ENCODE measurements at places on chromosomes 4 and X.

GRCh38 chrX:151880895-151881294, 31.8 kb upstream of the MAGEA4 start:
- DNase-seq: no peak

DNA sequence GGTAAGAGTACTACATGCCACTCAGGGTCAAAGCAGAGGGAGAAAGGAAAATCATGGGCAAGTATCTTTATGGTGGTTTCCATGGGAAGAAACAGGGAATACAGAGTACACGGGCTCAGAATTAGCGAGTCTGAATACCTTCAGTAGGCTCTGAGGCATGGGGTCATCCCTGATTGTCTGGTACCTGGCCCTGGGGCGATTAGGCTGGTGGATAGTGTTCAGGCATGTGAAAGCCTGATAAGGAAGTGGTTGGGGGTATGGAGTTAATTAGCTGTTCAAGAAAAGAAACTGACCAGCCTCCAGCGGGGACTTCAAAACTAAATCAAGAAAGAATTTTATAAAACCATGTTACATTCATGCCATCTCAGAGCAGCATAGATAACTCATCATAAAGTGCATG, 518.8 kb downstream of the RAB28 start:
- DNase-seq: no peak

DNA sequence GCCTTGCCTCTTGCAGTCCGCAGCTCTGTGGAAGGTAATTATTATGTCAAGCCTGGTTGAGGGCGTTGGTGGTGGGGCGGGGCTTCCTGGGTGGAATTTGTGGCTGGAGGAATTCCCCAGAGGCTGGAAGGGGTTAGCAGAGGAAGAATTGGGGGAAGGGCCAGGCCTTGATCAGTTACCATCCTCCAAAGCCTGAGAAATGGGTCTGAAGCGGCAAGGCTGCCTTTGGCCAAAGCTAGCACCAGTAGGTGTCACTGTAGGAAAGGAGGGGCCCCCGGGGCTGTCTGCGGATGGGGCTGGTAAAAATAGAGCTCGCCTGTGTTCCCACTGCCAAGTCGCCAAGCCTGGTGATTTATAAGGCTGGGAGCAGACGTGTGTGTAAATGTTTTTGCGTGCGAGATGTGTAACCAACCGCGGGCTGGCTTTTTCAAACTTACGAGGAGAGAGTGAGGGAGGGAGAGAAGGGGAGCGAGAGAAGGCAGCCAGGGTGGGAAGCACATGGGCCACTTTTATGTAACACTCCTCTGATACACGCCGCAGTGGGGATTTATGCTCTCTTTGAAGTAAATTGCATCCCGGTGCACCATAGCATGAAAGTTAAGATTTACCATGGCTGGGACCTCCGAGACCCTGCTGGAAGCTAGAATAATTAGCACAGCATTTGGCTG, 367.0 kb downstream of the BCOR start:
- DNase-seq: no peak

DNA sequence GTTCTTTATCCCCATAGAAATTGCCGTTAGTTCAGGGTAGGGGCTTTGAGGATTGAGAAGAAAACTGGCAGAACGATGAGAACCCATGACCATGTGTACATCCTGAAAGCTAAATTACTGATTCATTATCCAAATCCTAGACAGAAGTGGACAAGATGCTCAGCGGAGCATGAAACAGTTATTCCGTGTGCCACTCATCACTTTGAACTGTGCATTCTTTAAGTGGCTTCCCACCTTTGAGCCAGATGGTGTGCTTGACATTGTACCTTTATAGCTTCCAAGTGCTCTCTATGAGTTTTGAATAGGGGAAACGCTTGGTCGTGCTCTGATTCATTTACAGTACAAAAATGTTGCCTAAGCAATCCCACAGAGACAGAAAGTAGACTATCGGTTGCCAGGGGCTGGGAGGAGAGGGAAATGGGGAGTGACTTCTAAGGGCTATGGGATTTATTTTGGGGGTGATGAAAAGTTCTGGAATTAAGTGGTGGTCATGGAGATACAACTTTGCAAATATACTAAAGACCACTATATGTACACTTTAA, 100.0 kb downstream of the DOCK11 start:
- no peak for DNase-seq

GRCh38 chrX:138669693-138670092, 41.8 kb downstream of the FGF13 start:
- no peak for DNase-seq

DNA sequence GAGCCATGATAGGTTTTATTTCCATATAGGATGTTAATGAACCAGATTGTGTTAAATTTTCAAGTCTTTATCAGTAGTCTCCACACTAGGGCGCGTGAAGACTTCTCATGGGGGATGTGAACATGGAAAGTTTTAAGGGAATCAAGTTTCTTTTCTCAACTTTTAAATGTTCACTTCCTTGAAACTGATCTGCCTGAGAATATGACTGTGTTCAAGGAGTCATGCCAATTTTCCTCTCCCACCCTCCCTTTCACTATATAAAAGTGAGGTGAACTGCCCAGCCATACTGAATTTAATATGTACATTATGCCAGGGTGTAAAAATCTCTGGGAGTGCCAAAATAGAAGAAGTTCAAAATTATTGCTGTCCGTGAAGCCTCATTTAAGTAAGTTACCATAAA, 30.4 kb upstream of the HPGDS start:
- DNase-seq: no peak

DNA sequence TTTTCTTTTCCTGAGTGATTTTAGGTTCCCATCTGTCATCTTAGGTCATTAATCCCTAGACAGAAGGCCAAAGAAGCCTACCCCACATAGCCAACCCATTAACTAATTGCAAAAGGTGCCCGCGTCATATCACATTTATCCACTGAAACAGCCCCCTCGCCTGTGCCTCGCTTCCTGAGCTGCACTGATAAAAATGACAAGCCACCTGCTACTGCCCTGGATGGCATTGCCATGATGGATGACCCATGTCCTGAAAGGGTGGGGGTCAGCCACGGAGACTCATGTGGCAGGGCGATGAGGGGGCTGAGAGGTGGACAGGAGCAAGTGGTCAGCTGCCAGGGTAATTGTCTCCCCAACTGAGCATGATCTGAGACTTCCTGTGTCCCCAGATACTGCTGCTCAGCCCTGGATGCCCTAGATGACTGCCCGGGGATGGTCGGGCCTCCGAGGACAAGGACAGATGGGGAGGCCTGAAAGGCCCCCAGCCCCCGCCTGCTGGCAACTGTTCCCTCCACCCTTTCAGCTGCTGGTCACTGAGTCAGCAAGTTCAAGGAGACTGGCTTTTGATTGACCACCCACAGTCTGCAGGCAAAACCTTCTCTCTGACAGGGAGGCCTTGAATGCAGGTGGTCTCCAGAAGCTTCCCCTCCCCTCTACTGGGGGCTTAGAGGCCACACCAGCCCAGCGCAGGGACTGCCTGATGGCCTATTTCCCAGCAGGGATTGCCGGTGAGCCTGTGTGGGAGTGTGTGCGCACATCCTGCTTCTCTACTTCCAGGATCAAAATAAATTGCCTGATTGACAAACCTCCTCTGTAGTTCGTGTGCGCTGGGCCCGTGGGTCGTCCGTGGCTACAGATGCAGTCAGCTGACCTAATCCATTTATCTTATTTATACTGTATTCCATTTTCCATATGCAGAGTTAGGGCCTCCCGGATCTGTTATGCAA, 496.3 kb downstream of the BCOR start:
- no peak for DNase-seq

- DNase-seq: no peak
Observed at GRCh38 chr4:54661169-54661568, 3.4 kb downstream of the KIT start.

DNA sequence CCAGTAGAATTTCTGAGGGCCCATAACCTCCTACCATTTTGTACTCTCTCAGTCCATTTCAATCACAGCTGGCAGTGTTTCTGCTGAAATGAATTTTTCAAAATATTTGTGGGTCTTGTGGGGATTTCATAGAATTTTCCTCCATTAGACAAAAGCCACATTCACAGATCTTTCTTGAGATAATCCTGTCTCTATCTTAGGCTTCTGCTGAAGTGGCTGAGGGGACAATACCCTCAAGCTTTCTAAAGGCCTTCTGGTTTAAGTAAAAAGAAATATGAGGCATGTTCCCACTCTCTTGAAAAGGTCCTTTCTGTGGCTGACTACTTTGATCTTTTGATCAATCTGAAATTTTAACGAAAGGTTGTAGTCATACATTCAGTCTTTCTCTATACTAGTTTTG, 1930.0 kb upstream of the AGA start:
- no peak for DNase-seq

DNA sequence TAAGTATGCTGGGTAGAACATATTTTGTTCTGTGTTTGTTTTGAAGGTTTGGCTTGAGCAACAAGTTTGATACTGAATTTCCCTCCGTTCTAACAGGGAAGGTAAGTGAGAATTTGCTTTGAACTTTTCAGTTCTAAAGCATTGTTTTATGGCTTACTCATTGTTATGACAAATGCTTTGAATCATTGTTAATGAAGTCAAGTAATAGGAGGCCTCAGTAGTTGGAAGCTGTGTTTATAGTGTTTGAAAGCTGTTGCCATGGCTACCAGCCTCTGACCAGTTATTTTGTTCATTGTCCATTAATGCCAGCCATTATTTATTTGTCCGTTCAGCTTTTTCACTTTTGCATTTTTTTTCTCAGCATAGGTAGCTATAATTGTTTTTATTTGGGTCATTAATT, 14.4 kb downstream of the CHIC1 start:
- DNase-seq: no peak

DNA sequence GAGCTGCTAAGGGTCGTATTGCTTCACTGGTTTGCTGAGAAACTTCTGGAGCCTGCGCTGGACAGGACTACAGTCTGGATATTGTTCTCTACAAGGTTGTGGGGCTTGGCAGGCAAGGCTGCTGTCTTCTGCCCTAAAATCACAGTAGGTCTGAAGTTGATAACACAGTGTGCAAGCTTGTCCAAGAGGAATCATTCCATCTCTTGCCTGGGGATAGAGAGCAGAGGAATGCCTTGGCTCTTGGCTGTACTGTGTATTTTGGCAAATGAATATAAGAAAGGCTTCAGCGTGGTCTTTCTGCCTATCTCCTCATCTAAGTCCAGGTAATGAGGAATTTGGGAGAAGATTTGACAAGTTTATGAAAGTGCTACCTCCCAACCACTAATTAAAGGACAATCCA, 9.4 kb upstream of the RASL11B start:
- DNase-seq: no peak

- no peak for DNase-seq
Observed at GRCh38 chr4:109574443-109574850, 14.4 kb downstream of the MCUB start.

GRCh38 chr4:182863501-182863900, 53.7 kb downstream of the DCTD start:
- DNase-seq: no peak

DNA sequence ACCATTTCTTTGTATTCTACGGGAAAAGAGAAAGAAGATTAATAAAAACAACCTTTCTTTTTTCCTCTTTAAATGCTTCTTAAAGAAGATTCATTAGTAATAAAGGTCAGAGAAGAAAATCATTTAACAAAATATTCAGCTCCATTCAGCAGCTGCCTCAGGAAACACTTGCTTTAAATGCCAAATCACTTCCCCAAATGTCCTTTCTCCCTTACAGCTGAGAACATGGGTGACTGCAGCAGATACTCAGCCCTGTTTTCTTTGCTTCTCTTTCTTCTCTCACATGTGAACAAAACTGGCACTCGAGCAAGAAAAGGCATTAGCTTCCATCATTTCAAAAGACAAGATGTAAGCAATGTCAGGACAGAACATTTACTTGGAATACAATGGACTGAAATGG, 120.2 kb downstream of the INPP4B start:
- DNase-seq: no peak

DNA sequence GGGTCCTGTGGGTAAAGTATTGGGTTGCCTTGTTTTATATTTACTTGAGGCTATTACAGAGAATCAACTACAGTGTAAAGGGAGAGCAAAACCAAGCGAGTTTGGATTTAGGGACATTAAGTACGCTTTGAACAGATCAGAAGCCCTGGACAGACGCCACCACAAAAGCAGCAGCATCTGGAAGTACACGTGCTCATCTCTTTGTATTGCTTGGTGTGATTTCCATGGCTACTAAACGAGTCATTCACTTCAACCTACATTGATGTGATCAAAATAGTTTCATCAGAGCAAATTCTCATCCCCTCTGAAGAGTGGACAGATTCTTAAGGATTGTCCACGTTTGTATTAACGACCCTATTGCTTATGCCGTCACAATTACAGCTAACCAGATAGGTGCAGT, 85.1 kb downstream of the SORBS2 start:
- DNase-seq: no peak

GRCh38 chr4:61740886-61741285, 540.8 kb downstream of the ADGRL3 start:
- no peak for DNase-seq
